ENCODE measurements at places on chromosomes 11 and 22. TPM values are rescaled to one million over a fixed set of nuclear protein-coding genes. Genes with fewer than 3 reads are reported as not detected.

TREH gene
- total RNA-seq = not detected

MED19 gene
- 10.6 TPM for total RNA-seq

UPK3A gene
- total RNA-seq = not detected

RAPSN gene
- 0.21 TPM for total RNA-seq

SLC43A1 gene
- 27.6 TPM for total RNA-seq

SYT13 gene
- total RNA-seq = not detected

NEFH gene
- total RNA-seq = 2.7 TPM

WT1 gene
- total RNA-seq = not detected

ALDH3B1 gene
- total RNA-seq = not detected

HOATZ gene
- total RNA-seq = not detected

OR8B3 gene
- not detected for total RNA-seq

POLD3 gene
- 70.0 TPM for total RNA-seq

RHBDD3 gene
- 25.3 TPM for total RNA-seq

Data from activated CD4-positive, alpha-beta T cell treated with anti-CD3 and anti-CD28 coated beads for 36 hours (primary cell).